ENCODE measurements at places on chromosomes 2 and 18. TPM values are rescaled to one million over a fixed set of nuclear protein-coding genes. Genes with fewer than 3 reads are reported as not detected.

Gene CABLES1
- total RNA-seq = 34.6 TPM

Gene REG3A
- not detected for total RNA-seq

Gene GPR45
- total RNA-seq = not detected

Gene IL36A
- total RNA-seq = not detected

Gene NMS
- total RNA-seq = not detected

Gene SLC5A7
- total RNA-seq = not detected

Gene CARF
- 12.0 TPM for total RNA-seq

DNA sequence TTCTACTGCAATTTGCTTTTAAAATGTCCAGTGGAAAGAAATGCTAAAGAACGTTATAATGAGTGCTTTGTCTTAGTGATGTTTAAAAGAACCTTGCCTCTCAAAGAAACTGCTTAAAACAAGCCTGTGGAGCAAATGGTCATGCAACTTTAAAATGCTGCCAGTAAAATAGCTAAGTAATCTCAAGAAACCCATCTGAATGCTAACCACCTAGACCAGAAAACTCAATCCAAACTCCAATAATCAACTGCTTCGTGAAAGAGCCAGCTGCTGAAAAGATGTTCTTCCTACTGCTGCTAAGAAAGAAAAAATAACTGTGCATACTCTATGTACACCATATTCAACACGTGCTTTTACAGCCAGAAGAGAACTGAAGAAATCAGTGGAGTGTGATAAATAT is 145.6 kb downstream of the PDE1A start:
- DNase-seq = no peak

GRCh38 chr2:121860758-121861227 is 105.3 kb downstream of the TSN start:
- DNase-seq = no peak

DNA sequence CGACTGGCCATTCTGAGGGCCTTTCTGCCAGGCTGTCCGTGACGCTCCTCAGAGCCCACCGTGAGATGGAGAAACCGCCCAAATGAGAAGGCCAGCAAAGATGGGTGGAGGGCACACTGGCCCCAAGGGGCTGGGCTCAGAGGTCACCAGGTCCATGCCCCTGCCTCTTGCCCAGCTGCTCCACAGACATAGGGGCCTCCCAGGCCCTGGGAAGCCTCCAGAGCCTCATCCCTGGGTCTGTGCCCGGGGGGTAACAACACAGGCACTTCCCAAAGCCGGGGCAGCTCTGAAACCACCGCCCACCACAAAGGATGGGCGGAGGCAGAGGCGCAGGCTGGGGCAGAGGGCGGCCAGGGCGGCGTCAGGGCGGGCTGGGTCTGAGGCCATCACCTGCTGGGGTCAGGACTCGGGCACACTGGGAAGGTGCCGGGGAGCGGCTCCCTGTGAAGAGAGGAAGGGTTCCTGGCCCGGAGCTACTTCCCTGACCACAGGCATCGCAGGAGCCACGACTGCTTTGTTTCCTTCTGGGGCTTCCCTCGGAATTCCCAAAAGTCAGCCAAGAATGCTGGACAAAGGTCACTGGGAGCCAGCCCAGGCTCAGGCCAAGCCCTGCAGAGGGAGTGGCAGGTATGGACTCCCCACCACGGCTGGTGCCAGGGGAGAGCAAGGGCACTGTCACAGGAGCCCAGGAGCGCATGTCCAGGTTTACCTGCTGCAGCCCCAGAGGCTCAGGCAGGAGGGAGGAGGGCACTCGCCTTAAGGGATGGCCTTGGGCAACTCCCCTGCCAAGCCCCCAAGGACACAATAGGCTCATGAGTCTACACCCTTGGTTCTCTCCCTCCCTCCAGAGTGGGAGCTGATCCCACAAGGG is 9.4 kb downstream of the CYP26B1 start:
- DNase-seq = no peak

DNA sequence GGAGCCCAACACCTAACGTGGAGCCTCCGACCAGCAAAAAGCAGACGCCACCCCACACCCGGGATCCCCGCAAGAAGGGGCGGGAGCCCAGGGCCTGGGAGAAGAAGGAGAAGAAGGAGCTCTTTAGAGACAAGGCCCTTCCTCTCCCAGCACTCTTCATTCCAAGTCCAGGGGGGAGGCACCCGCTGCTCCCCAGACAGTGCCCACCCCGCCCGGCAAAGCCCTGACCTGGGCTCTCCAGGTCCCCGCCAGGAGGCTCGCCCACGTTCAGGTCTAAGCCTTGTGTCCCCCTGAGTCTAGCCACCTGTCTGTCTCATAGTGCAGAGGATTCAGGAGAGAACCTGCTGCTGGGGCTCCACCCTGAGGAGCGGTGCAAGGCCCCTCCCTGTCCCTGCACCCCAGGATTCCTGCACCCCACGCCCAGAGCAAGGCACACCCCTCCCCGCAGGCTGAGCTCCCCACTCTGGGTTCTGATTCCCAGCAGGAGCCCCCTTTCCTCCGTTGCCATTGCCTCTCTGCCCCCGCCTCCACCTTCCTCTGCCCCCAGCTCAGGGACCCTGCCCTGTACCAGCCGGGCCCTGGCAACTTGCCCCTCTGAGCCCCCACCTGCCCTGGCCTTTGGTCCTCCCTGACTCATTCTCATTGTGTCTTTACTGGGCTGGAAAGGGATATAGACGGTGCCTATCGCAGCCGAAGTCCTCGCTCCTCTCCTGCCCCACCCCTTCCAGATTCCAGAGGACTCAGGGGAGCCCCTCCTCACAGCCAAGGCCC is 33.5 kb upstream of the GPC1 start:
- DNase-seq = peak; percentile 3

- no peak for DNase-seq
These were observed 408.9 kb downstream of the MEIS1 start for GRCh38 chr2:66843847-66844246.

- DNase-seq = no peak
These were observed 525.5 kb downstream of the IRS1 start for GRCh38 chr2:226274143-226274542.

- no peak for DNase-seq
These were observed 43.9 kb upstream of the CSRNP3 start for GRCh38 chr2:165425556-165425955.

DNA sequence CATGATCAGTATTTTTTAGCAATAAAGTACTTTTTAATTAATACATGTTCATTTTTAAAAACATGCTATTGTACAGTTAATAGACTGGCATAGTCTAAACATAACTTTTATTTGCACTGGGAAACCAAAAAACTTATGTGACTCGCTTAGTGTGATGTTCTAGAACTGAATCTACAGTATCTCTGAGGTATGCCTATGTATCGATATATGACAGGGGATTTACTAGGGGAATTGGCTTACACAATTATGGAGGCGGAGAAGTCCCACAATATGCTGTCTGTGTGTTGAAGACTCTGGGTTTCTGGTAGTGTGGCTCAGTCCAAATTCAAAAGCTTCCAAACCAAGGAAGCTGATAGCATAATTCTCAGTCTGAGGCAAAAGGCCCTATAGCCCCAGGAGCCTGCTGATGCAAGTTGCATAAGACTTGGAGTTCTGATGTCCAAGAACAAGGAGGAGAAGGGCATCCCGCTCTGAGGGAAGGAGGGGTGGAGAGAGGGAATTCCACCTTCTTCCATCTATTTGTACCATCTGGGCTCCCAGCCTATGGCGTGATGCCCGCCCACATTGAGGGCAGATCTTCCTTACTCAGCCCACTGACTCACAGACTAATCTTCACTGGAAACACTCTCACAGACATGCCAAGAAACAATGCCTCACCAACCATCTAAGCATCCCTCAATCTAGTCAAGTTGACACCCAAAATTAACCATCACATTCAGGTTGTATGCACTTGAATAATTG is 27.5 kb downstream of the ZNF638 start:
- no peak for DNase-seq

DNA sequence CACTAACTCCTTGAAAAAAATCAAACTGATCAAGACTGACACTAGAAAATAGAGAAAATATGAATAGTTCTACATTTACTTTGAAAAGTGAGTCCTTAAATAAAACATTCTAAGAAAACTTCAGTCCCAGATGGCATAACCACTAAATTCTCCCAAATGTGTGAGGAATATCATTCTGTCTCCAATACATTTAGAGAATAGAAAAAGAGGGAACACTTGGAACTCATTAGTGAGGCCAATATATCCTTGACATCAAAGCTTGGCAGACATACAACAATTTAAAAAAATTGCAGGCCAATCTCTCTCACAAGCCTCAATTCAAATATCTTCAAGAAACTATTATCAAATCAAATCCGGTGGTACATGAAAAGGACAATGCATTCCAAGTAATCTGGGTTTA is 79.3 kb upstream of the TMEM247 start:
- no peak for DNase-seq

GRCh38 chr2:2114707-2115245 is 216.3 kb downstream of the MYT1L start:
- no peak for DNase-seq

DNA sequence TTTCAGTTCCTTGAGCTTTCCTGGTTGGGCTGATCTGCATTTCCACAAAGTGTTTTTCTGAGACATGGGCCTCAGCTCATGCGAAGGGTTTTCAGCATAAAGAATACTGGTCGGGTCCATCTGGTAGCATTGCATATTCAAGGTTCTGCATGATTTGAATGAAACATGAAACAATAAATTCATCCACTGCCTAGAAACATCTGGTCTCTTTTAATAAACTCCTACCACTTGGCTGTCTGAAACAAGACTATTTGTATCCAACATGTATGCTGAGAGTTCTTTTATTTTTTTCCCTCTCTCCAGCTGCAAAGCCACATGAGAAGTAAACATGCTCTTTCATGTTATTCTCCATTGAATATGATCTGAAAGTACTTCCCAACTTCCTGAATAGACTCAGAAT is 314.9 kb upstream of the SOX11 start:
- DNase-seq = no peak

- DNase-seq = no peak
These were observed 50.9 kb upstream of the KCNE4 start for GRCh38 chr2:223000872-223001796.

GRCh38 chr2:219087361-219087760 is 26.6 kb upstream of the IHH start:
- no peak for DNase-seq

GRCh38 chr2:74858281-74858680 is 24.4 kb downstream of the HK2 start:
- no peak for DNase-seq

DNA sequence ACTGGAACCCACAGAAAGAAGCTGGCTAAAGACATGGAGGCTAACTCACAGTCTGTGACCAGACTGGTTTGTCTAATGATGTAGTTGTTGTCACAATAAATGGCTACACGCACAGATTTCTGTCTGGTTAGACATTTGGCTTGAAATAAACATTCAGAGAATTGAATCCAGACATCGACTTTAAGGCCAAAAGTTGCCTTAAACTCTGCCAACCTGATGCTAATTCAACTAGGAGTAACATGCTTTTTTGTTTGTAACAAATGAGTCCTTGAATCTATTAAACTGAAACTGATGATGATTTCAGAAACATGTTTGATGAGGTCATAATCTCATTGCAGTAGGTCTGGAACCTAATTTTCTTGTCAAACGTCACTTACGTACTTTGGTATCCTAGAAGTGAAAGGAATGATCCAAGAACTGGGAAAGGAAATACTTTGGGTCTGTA is 123.8 kb downstream of the ERBB4 start:
- DNase-seq = no peak

DNA sequence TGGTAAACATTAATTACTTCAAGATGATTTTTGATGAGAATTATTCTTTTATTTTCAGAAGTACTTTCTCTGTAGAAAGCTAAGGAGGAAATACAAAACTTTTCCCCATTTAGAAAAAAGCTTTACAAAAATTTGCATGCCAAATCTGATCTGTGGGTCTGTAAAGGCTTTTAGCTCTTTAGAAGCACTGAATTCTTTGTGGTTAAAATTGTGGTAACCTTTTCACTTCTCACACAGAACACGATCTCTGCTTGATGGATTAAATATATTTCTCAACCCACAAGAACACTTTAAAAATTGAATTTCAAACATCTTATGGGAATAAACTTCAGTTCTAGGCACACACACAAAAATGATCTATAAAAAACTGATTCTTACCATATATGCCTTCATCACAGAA is 63.7 kb downstream of the VIL1 start:
- DNase-seq = no peak

DNA sequence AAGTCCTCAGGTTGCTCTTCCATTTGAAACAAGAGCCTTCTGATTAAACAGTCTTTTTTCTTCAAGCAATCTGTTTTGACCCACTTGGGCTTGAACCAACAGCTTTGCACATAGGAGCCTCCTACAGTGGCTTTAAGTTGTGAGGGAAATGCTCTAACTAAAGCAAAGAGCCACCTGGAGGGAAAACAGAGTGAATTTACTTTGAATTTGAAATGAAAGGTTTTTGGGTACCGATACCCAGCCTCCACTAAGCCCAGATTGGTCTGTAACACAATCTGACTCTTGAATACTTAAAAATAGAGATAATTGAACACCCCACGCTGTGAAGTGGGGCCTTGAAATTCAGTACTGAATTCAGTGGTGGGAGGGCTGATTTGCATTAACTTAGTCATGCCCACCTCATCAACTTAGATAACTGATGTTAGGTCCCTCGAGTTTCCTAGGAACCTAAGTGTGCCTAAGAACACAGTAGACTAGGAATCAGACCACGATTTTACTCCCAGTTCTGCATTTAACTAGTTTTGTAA is 56.3 kb upstream of the ACVR1C start:
- no peak for DNase-seq

- DNase-seq = peak; percentile 58
These were observed 136.8 kb upstream of the ID2 start for GRCh38 chr2:8544786-8545694.

- no peak for DNase-seq
These were observed 108.1 kb downstream of the MYT1L start for GRCh38 chr2:2222931-2223330.

DNA sequence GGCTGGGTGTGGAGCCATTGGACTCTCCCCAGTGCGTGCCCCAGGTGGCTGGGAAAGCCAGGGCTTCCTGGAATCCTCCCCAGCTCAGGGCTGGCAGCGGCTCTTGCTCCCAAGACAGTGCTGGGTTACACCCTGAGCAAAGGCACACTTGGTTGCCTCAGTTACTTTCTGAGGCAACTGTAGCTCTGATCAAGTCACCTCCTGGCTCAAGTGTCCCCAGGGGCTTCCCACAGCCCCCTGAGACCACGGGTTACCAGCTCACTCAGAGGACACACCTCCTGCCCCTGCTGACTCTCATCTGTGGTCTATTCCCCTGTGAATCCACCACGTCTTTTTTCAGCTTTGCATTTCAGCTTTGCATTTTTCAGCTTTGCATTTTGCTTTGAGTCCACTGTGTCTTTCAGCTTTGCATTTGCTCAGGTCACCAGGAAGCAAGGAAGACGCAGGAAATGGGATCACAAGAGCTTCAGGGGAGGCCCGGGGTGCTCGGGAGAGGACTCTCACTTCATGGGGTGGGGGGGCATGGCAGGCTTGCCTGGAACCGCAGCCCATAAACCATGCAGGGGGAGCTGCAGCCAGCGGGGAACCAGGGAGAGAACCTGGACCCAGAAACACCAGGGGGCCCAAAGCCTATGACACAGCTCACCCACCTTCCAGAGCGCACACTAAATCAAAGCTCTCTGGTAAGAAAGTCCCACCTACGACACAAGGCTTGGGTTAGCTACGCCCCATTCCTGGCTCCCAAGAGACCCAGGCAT is 138.0 kb upstream of the ASB18 start:
- peak; percentile 58 for DNase-seq

GRCh38 chr2:71578767-71579342 is 125.5 kb downstream of the DYSF start:
- no peak for DNase-seq

All from activated B cell treated with CpG ODN at 0.5 μM for 24 hours (primary cell).